ENCODE measurements at places on chromosomes 13 and 19. TPM values are rescaled to one million over a fixed set of nuclear protein-coding genes. Genes with fewer than 3 reads are reported as not detected.

The IL17D gene
- total RNA-seq: 1.6 TPM

The ZSCAN5B gene
- 4.0 TPM for total RNA-seq

The FCGBP gene
- total RNA-seq: 15.9 TPM

The OR10H5 gene
- total RNA-seq: 0.06 TPM

The UPF3A gene
- 88.0 TPM for total RNA-seq

The PRKD2 gene
- 35.4 TPM for total RNA-seq

The C19orf33 gene
- total RNA-seq: 1.1 TPM

The THAP8 gene
- 34.2 TPM for total RNA-seq

The TTC9B gene
- total RNA-seq: 0.50 TPM

The COMP gene
- total RNA-seq: 3.8 TPM

The ZNF536 gene
- 35.1 TPM for total RNA-seq

The CDC42EP5 gene
- total RNA-seq: 11.9 TPM
